HAP-1 (cell line): ENCODE measurements at places on chromosomes 3 and 15.

DNA sequence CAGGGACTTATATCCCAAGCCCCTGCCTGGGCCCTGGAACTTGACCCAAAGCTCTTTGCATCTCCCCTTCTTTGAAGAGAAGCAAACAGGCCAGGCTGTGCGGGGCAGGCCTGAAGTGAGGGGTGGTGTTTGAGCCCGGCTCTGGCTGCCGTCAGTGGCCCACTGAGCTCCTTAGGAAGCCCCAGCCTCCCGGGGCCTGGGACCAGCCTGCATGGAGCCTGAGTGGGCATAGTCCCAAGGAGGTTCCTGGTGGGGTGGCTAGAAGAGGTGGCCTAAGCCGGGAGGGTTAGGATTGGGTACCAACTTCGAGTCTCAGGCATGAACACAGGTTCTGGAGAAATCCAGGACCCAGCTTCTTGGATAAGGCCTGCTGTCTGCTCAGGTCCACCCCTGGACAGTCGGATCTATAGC is 6.4 kb downstream of the TMIE start:
- DNase-seq: no peak

- DNase-seq: no peak
Measured at GRCh38 chr15:65960586-65960985, 91.3 kb downstream of the RAB11A start.

DNA sequence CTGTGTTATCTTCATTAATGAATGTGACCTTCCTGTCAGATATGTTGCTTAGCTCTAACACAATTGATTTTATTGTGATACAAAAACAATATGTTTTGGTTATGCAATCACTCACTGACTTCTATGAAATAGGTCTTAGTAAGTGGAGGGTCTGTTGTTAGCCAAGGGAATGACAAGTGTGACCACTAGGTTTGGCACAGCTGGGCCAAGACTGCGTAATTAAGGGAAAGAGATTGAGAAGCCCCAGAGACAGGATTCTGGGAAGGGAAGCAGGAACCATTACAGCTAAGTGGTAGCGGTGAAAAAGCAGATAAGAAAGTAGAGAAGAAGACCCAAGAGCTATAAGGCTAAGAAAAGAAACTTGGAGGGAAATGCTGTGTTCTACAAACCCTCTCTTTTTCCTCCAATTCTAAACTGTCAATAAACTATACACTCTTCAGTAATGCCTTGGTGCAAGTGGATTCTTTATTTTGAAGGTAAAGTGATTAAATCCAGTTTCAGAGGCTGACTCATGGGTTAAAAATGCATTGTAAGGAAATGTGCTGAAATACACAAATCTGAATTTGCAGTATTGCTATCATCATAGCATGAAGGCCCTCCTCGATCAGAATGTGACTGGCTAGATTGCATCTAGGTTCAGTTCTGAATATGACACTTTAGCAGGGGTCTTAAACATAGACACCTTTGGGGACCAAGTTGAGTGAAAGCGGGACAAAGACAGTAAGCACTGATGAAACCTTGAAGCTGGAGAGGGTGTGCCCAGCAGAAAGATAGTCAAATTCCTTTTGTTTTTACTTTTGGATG is 26.1 kb downstream of the KCNMB2 start:
- no peak for DNase-seq

DNA sequence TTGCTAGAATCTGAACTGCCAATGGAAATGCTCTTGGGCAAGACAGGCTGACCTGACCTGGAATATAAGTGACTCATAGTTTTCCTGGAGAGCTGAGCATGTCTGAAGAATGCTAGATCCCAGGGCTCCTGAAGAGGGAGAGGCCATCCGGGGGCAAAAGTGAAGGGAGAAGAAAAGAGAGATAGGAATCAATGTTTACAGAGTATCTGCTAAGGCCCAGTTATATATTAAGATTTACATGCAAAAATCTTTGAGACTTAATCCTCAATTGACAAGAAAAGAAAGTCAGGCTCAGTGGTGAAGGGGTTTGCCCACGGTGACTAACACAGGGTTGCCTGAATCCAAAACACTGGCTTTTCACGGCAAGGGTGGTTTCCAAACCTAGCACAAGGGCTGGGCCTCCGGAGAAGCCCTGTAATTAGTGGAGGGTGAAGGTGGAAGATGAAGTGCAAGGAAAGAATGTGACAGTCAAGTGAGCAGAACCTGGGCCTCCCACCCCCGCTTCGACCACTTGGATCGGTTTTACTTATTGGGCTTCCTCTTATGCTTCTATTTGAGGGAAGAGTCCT is 91.7 kb upstream of the FGF12 start:
- DNase-seq: peak; percentile 90

DNA sequence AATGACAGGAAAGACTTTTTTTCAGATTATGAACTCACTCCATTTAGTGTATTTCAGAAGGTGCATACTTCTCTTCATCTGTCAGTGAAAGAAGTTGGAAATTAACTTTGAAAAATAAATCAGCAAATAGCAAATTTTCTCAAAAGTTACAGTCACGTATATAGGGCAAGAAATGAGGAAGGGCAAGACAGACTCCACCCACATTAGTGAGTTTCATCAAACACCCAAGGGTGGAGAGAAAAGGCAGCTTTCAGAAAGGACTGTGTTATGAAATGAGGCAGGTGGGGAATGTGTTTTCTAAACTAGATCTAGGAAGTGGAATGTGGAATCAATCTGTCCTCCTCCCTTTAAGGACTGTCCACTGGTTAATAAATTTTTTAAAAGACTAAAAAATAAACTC is 2.9 kb downstream of the SLC22A13 start:
- DNase-seq: no peak

- DNase-seq: no peak
Measured at GRCh38 chr15:58369261-58369701, 62.5 kb upstream of the LIPC start.

GRCh38 chr15:64387562-64388168 is at the start of gene TRIP4:
TRIP4 (plus strand) TSS chr15:64387836; CDS start chr15:64387864, 28 bp downstream.
- DNase-seq: peak; percentile 100

GRCh38 chr3:127265581-127265981 is 22.3 kb downstream of the PRR20G start:
- no peak for DNase-seq

DNA sequence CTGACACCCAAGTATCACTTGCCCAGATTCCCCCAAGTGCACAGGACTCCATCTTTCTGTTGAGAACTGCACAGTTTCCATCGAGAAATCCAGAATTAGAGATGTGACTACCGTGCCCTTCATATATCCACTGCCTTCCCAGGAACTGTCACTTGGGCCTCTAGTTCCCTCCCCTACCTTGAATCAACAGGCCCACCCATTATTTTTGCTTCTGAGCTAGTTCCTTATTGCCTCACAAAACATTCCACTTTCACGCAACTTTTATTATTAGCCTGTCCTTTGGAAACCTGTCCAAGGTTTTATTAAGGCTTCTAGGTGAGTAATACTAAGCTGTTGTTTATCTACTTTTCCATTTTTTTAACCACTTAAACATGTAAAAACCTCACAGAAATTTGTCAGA is 17.1 kb upstream of the SLC30A4 start:
- DNase-seq: no peak

- no peak for DNase-seq
Measured at GRCh38 chr3:50124800-50125178, 30.3 kb upstream of the SEMA3F start.

- DNase-seq: no peak
Measured at GRCh38 chr15:31486906-31487695, 160.5 kb downstream of the KLF13 start.

GRCh38 chr3:133815386-133815785 is 9.8 kb downstream of the SRPRB start:
- no peak for DNase-seq

DNA sequence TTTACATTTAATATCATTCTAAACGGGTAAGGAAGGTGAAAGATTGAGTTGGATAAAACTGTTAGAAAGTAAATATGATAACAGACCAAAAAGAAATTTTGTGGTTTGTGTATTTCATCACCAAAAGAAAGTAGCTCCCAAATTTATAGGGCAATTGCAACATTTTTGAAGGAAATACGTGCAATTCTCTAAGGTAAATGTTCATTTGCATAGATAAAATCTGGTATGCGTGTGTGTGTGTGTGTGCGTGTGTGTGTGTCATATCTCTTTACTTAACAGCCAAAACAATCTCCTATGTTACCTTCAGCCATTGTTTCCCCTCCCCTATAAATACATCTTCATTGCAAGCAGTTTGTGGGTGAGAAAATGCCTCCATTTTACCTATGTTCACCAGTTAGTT is 208.4 kb downstream of the TNIK start:
- DNase-seq: no peak

- DNase-seq: no peak
Measured at GRCh38 chr15:20356444-20356910, 185.1 kb downstream of the GOLGA6L6 start.

DNA sequence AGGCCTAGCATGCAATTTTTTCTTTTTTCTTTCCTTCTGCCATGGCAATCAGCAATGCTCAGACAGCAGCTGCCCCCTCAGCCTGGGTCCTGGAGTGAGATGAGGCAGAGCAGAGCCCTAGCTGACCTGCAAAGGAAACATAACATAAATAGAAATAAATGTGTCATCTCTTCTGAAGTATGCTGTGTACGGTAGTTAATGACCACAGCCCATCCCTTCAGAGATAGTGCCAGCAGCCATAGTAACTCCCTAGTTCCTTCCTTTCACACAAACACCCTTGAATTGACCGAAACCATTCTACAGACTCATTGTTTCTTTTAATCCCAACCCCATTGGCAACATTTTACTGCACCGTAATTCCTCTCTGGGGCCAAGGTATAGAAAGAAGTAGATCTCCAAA is 8.4 kb upstream of the CD47 start:
- DNase-seq: no peak

- DNase-seq: no peak
Measured at GRCh38 chr3:182914341-182914740, 66.0 kb downstream of the DCUN1D1 start.

GRCh38 chr3:190024912-190025311 is 95.8 kb downstream of the P3H2 start:
- no peak for DNase-seq

DNA sequence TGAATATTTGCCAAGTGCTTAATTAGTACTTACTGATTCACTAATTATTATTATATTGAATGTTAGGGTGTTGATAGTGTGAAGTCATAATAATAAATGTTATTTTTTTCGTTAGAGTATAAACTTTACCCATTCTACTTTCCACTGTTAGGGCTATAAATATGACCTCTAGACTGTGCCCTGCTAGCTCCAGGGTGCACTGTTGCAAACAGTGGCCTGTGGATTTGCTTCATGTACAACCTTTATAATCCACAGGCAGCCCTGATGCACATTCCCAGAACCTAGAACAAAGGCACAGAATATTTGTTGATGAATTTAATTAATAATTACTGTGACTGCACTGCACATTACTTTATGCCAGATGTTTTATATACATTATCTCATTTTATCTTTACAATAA is 28.8 kb upstream of the LEKR1 start:
- DNase-seq: no peak

DNA sequence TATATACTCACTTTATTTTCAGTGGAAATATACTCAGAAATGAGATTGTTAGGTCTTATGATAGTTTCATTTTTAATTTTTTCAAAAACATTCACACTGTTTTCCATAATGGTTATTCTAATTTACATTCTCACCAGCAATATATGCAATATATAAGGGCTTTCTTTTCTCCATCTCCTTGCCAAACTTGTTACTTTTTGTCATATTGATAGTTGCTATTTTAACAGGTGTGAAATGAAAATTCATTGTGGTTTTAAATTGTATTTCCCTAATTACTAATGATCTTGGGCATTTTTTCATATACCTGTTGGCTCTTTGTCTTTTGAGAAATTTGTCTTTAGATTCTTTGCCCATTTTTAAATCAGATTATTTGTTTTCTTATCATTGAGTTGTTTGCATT is 325.2 kb downstream of the DIPK2A start:
- DNase-seq: no peak

- no peak for DNase-seq
Measured at GRCh38 chr3:102790747-102791325, 356.0 kb downstream of the ZPLD1 start.

- DNase-seq: no peak
Measured at GRCh38 chr3:61853912-61854311, 292.5 kb downstream of the PTPRG start.

DNA sequence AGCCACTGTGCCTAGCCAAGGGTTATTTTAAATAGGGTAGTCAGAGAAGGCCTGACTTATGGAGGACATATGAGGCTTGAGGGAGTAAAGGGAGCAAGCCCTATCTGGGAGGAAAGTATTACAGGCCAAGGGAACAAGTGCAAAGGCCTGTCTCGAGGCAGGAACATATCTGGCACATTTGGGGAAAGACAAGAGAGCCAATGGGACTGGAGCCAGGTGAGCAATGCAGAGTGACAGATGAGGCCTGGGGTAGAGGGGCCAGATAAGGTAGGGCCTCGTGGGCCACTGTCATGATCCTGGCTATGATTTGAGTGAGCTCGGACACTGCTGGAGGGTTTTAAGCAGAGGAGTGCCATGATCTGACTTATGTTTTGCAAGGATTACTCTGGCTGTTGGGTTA is 43.8 kb downstream of the DCP1A start:
- DNase-seq: no peak

- DNase-seq: no peak
Measured at GRCh38 chr3:22542311-22542710, 660.8 kb upstream of the UBE2E2 start.

- no peak for DNase-seq
Measured at GRCh38 chr3:127767126-127767525, 55.2 kb downstream of the MGLL start.

- no peak for DNase-seq
Measured at GRCh38 chr15:73685981-73686380, 1.8 kb downstream of the CD276 start.

- DNase-seq: peak; percentile 62
Measured at GRCh38 chr3:97822359-97822775, 556 bp downstream of the CRYBG3 start.

- no peak for DNase-seq
Measured at GRCh38 chr3:178455946-178456345, 80.3 kb upstream of the KCNMB2 start.
